ENCODE measurements at places on chromosomes 2 and 18. TPM values are rescaled to one million over a fixed set of nuclear protein-coding genes. Genes with fewer than 3 reads are reported as not detected.
A peak's percentile ranks its signal among the peaks of the same experiment; 100 is the strongest.

GRCh38 chr18:6161549-6161948, 253.2 kb downstream of the L3MBTL4 start:
- H3K36me3 ChIP-seq, result no peaks in the 10 kb centered on the region
- DNase-seq, result no peak
- no peaks in the 10 kb centered on the region for H3K27me3 ChIP-seq

GRCh38 chr18:3332376-3332775, 70.4 kb downstream of the MYL12B start:
- H3K4me3 ChIP-seq, result no peak overlapping the region
- H3K36me3 ChIP-seq, result no peaks in the 10 kb centered on the region
- no peak for DNase-seq
- no peak overlapping the region for H3K27ac ChIP-seq
- no peaks in the 10 kb centered on the region for H3K4me1 ChIP-seq

GRCh38 chr2:172921532-172922236, 154.0 kb upstream of the MAP3K20 start:
- H3K4me3 ChIP-seq, result no peak overlapping the region
- H3K27ac ChIP-seq, result no peak overlapping the region
- H3K27me3 ChIP-seq, result no peaks in the 10 kb centered on the region
- no peaks in the 10 kb centered on the region for H3K36me3 ChIP-seq

DNA sequence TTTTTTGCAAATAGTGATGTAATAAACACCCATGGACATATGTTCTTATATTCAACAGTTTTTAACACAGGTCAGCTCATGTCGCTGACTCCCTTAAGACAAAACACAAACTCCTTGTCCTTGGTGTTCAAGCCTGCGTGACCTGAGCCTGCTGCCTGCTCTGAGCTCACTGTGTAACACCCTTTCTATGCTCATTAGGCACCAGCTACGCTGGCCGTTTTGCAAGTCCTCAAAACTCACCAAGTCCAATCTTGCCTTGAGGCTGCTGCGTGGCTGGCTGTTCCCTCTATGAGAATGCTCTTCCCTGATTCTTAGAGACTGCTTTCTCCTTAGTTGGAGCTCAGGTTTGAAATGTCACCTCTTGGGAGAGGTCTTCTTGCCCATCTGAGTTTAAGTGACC, 100.5 kb upstream of the GLI2 start:
- H3K4me3 ChIP-seq, result no peak overlapping the region
- H3K36me3 ChIP-seq, result no peaks in the 10 kb centered on the region
- no peak overlapping the region for H3K27ac ChIP-seq
- no peak for DNase-seq
- H3K4me1 ChIP-seq, result no peaks in the 10 kb centered on the region
- H3K27me3 ChIP-seq, result peaks cover 2% of the 10 kb centered on the region

- H3K27ac ChIP-seq, result no peak overlapping the region
- no peak overlapping the region for H3K4me3 ChIP-seq
- H3K27me3 ChIP-seq, result no peaks in the 10 kb centered on the region
- DNase-seq, result no peak
Measured at GRCh38 chr2:225462945-225463344, 63.4 kb downstream of the NYAP2 start.

DNA sequence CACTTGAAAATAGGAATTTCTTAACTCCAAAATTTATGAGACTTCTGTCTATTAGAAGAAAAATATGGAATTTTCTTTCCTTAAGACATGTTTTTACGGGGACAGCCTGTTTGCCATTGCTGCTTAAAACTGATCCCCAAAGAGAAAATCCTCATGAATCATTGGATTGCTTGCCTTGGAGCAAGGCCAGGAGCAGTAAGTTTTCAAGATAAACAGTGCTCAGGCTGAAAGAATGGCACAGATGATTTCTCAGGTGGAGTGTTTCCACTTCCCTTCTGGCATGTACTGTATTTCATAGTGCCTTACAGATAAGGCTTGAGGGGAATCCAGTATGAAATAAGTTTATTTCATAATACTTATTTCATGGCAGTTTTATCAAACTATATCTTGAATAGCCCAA, 74.3 kb upstream of the MMADHC start:
- no peak overlapping the region for H3K27ac ChIP-seq
- no peaks in the 10 kb centered on the region for H3K4me1 ChIP-seq
- no peak for DNase-seq
- H3K27me3 ChIP-seq, result no peaks in the 10 kb centered on the region

GRCh38 chr2:96531366-96531765, 5.2 kb upstream of the ARID5A start:
- no peak overlapping the region for H3K27ac ChIP-seq
- no peak overlapping the region for H3K4me3 ChIP-seq
- H3K4me1 ChIP-seq, result peaks cover 22% of the 10 kb centered on the region
- no peaks in the 10 kb centered on the region for H3K36me3 ChIP-seq
- no peak for DNase-seq

GRCh38 chr2:64260093-64260803, 116.0 kb upstream of the PELI1 start:
- H3K36me3 ChIP-seq, result no peaks in the 10 kb centered on the region
- H3K4me3 ChIP-seq, result no peak overlapping the region
- H3K27ac ChIP-seq, result peak overlapping the region; percentile 50
- H3K4me1 ChIP-seq, result no peaks in the 10 kb centered on the region
- no peak for DNase-seq

- H3K36me3 ChIP-seq, result no peaks in the 10 kb centered on the region
- no peaks in the 10 kb centered on the region for H3K27me3 ChIP-seq
- no peak overlapping the region for H3K4me3 ChIP-seq
- H3K4me1 ChIP-seq, result no peaks in the 10 kb centered on the region
Measured at GRCh38 chr2:199739413-199740110, 111.4 kb downstream of the FTCDNL1 start.

DNA sequence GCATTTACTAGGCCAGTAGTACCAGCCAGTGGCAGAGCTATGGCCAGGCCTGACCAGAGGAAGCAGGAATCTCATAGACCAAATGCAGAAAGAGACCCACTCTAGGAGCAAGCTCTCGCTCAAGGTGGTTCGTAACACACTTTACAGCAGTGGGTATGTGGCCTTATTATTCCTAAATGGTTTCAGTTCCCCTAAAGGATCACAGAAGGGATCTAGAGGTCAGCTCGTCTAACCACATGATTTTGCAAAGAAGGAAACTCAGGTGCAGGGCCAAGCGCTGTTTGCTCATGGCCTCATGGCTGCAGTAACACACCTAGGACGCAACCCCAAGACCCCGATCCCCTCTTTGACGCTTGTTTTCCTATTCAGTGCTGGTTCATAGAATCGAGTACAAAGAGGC, 65.5 kb upstream of the ATG16L1 start:
- no peak overlapping the region for H3K4me3 ChIP-seq
- H3K4me1 ChIP-seq, result no peaks in the 10 kb centered on the region
- no peaks in the 10 kb centered on the region for H3K36me3 ChIP-seq
- no peaks in the 10 kb centered on the region for H3K27me3 ChIP-seq
- H3K27ac ChIP-seq, result no peak overlapping the region

- H3K27me3 ChIP-seq, result no peaks in the 10 kb centered on the region
- H3K4me3 ChIP-seq, result no peak overlapping the region
- no peaks in the 10 kb centered on the region for H3K4me1 ChIP-seq
Measured at GRCh38 chr2:129742415-129743180, 236.9 kb upstream of the RAB6C start.

GRCh38 chr2:178846458-178846802, 39.2 kb upstream of the TTN start:
- no peaks in the 10 kb centered on the region for H3K4me1 ChIP-seq
- no peaks in the 10 kb centered on the region for H3K27me3 ChIP-seq
- no peak overlapping the region for H3K4me3 ChIP-seq
- H3K27ac ChIP-seq, result no peak overlapping the region
- no peaks in the 10 kb centered on the region for H3K36me3 ChIP-seq

DNA sequence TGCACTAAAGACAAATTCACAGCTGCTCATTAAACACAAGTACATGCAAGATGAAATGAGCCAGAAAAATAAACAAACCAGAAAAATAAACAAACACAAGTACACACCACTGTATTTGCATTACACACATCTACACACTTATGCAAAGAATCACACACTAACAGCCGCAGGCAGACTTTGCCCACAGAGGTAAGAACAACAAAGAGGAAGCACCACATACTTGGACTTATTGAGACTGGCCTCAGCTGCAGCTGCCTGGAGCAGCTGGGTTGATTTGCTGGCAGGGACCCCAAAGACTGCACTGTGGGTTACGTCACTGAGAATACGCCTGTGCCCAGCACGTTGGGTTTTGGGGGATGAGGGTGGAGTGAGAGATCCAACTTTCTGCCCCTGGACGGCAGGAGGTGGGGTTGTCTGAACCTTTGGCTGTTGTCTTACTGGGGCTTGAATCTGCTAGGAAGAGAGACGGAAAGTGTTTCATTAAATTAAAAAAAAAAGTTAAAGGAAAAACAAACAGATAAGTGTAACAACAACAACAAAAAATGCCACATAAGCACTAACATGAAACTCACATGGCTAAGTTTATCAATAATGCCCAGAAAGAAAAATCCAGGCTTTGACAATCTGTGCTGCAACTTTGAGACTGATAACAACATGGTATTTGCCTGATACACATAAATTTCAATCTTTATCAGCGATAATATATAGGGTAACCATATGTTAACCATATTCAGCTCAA, 71.9 kb upstream of the NFU1 start:
- H3K4me3 ChIP-seq, result no peak overlapping the region
- DNase-seq, result peak; percentile 51
- peaks cover 3% of the 10 kb centered on the region for H3K4me1 ChIP-seq
- no peaks in the 10 kb centered on the region for H3K27me3 ChIP-seq
- peaks cover 29% of the 10 kb centered on the region for H3K36me3 ChIP-seq

GRCh38 chr2:170586571-170587095, 128.5 kb upstream of the SP5 start:
- H3K27me3 ChIP-seq, result no peaks in the 10 kb centered on the region
- no peaks in the 10 kb centered on the region for H3K36me3 ChIP-seq
- H3K4me3 ChIP-seq, result no peak overlapping the region

DNA sequence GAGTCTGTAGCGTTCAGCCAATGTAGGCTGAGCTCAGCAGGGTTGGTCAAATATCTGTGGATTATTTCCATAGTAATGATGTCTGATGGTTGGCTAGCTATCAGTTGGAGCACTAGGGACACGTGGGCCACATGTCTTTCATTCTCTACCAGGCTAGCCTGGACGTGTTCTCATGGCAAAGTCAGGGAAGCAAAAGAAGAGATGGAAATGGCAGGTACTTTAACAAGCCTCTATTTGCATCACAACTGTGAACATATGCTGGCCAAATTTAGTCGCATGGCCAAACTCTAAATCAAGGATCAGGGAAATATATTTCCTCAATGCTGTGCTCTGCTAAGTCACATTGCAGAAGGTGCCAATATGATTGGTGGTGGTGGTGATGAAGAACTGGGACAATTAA, 371.6 kb upstream of the CHST9 start:
- H3K4me1 ChIP-seq, result no peaks in the 10 kb centered on the region
- no peaks in the 10 kb centered on the region for H3K27me3 ChIP-seq
- H3K4me3 ChIP-seq, result no peak overlapping the region
- DNase-seq, result no peak
- no peak overlapping the region for H3K27ac ChIP-seq

- DNase-seq, result no peak
- H3K4me3 ChIP-seq, result no peak overlapping the region
- H3K36me3 ChIP-seq, result no peaks in the 10 kb centered on the region
Measured at GRCh38 chr2:156158808-156159207, 173.7 kb downstream of the NR4A2 start.

- H3K4me1 ChIP-seq, result peaks cover 4% of the 10 kb centered on the region
- peak; percentile 83 for DNase-seq
- H3K36me3 ChIP-seq, result no peaks in the 10 kb centered on the region
- no peak within 1 kb of the TSS for H3K27ac ChIP-seq
- no peaks in the 10 kb centered on the region for H3K27me3 ChIP-seq
- peak within 1 kb of the TSS; percentile 25 for H3K4me3 ChIP-seq
Measured at GRCh38 chr2:216371721-216372702, at the start of gene MARCHF4. TSS of gene MARCHF4 (minus strand) at chr2:216372483. CDS start at chr2:216370260, 2,223 bp downstream.

DNA sequence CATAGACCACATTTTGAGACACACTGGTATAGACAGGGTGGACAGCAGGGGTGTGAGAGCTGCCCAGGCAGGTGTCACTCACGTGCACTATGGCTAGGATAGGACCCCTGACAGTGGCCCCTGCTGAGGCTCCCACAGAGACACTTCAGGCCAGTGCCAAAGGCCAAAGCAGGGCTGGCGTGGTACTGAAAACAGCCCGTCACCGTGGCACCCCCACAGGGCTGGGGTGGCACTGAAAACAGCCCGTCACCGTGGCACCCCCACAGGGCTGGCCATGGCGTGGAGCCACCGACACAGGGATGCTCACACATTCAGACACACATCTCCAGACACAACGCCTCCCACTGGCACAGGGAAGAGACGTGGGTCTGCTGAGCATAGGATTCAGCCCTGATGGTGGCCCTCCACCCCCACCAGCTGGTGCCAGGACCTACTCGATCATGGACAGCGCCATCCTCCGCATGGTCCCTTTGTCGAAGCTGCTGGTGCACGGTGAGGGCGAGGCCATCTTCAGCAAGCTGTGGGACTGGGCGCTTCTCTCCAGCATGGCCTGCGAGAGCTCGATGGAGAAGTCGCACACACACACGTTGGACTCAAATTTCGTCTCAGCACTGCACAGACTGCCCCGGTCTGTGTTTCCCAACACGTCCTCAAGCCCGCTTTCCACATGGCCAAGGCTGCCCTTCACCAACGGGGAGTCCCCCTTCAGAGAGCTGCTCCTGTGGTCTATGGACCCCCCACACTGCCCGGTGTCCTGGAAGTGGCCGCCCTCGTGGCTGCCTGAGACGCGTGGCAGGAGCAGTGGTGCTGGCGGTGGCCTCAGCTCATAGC, 34.1 kb downstream of the ANKMY1 start:
- DNase-seq, result no peak
- H3K36me3 ChIP-seq, result peaks cover 3% of the 10 kb centered on the region
- no peaks in the 10 kb centered on the region for H3K4me1 ChIP-seq
- H3K4me3 ChIP-seq, result no peak overlapping the region

GRCh38 chr2:159982842-159983785, 79.3 kb downstream of the PLA2R1 start:
- no peaks in the 10 kb centered on the region for H3K27me3 ChIP-seq
- H3K4me1 ChIP-seq, result no peaks in the 10 kb centered on the region
- peaks cover 22% of the 10 kb centered on the region for H3K36me3 ChIP-seq
- H3K4me3 ChIP-seq, result no peak overlapping the region
- no peak overlapping the region for H3K27ac ChIP-seq

- no peak for DNase-seq
- H3K27ac ChIP-seq, result no peak overlapping the region
- no peak overlapping the region for H3K4me3 ChIP-seq
- H3K27me3 ChIP-seq, result no peaks in the 10 kb centered on the region
Measured at GRCh38 chr2:27914805-27915175, 24.3 kb downstream of the BABAM2 start.

DNA sequence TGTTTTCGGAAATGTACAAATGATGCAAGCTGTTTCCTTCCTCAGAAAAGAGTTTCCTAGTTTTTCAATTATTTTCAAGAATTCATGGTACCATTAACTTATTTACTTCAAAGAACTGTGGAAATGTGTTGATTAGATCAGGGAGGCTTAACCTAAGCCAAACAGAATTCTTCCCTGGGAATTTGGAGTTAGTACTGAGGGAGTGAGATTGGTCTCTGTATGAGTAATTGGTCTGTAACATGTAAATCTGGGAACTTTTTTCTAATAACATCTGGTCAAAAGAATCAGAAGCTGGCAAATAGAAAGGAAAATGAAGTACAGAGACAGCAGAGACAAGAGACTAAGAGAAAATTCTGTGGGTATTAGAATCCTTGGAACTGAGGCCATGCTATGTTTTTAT, 145.8 kb downstream of the BABAM2 start:
- H3K27ac ChIP-seq, result no peak overlapping the region
- H3K4me3 ChIP-seq, result no peak overlapping the region
- no peaks in the 10 kb centered on the region for H3K36me3 ChIP-seq
- DNase-seq, result no peak

Gene LAPTM4A
- 231 TPM for polyA plus RNA-seq

Gene MYO5B
- 185 TPM for polyA plus RNA-seq

Gene FSHR
- not detected for polyA plus RNA-seq

Gene HOXD1
- polyA plus RNA-seq, result 1.00 TPM

Gene C2orf49
- polyA plus RNA-seq, result 6.9 TPM

Gene NTSR2
- not detected for polyA plus RNA-seq

Gene MALL
- 192 TPM for polyA plus RNA-seq

Gene RNF125
- 11.2 TPM for polyA plus RNA-seq

Gene SPATA3
- polyA plus RNA-seq, result not detected
